CD14-positive monocyte (primary cell): ENCODE measurements at places on chromosomes 1 and 21. TPM values are rescaled to one million over a fixed set of nuclear protein-coding genes. Genes with fewer than 3 reads are reported as not detected.

DNA sequence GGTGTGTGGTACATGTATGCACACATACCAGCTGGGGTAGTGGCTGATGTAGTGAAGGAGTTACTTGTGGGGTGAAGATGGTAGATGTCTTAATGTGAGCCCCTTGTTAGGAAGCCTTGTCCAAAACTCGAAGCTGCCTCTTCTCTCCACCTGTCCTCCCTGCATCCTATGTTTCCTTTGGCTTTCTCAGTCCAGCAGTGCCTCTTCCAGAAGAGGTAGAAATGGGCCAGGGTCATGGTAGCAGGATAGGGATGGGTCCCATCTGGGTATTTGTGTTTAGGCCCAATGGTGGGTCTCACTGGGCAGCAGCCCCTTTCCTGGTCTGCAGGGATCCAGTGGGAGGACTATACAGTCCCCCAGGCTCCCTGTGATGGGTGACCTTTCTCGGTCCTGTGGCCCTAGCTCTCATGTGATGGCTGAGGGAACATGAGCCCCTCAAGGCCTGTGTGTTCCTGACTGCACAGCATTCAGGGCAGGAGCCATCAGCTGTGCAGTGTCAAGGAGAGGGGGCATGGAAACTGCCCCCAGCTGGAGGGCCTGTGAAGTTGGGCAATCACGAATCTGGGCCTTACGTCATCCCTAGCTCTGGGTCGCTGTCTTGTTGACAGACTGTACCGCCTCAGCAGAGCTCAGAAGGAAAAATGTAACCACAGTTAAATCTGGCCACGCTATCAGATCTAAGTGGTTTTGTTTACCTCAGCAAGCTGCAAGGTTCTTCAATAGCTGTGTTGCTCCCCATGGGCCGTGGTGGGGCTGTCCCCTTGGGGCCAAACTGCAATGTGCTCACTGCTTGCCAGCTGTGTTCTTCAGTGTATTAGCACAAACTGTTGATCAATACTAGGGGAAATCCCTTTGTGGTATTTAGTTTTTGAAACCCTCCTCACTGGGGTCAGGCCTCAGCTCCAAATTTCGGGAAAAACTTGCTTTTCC, 82.7 kb downstream of the NOS1AP start:
- DNase-seq, result no peak

GRCh38 chr1:30242722-30243457, 480.5 kb downstream of the MATN1 start:
- DNase-seq, result no peak

OR2T29 gene
- not detected for polyA plus RNA-seq

ZBED6 gene
- 1.00 TPM for polyA plus RNA-seq

SRGAP2B gene
- 11.0 and 25.5 TPM in 2 replicates for polyA plus RNA-seq

GRCh38 chr1:26545969-26546323, 16.4 kb downstream of the RPS6KA1 start:
- peak; percentile 42 for DNase-seq

DNA sequence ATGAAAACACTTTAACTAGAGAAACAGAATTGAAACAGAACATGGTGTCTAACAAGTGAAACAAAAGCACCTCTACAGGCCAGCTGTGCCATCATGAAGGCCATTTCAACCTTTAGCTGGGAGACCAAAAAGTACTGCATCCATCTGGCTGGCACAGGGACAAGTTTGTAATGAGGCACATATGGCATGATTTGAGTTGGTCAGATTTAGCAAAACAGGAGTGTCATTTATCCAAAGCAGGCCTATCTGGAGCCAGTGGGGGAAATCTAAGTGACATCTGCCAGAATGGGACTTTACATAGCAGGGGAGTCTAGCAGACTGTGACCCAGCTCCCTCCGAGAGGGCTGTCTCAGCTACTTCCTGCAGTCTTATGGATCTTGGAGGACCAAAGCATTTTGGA, 51.9 kb downstream of the DNTTIP2 start:
- DNase-seq, result no peak

DNA sequence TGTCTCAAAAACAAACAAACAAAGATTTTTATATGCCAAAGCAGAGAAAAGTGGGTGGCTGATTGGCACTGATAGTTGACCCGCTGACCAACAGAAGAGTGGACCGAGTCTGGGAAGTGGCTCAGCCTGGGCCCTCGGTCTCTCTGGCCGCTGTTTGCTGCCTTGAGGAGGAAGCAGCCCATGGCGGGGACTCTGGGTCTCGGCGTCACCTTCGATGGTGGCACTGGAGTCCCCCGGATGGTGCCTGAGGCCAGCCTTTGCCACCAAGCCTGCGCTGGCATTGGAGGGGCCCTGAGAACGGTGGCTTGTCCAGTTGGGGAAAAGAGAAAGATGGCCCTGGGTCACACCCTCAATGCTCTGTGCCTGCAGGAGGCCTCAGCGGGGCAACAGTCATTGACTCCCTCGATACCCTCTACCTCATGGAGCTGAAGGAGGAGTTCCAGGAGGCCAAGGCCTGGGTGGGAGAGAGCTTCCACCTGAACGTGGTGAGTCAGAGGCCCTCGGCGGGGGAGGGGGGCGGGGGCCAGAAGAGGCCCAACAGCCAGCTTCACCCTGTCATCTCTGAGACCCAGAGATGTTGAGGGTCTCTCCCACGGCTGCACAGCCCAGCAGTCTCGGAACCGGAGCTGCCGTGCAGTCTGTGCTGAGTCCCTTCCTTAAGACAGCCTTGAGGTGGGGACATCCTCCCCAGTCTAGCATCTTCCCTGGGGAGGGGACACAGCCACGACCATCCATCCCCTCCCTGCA, 53.5 kb upstream of the SELENON start:
- no peak for DNase-seq

CLEC20A gene
- not detected in 2 replicates for polyA plus RNA-seq

DNA sequence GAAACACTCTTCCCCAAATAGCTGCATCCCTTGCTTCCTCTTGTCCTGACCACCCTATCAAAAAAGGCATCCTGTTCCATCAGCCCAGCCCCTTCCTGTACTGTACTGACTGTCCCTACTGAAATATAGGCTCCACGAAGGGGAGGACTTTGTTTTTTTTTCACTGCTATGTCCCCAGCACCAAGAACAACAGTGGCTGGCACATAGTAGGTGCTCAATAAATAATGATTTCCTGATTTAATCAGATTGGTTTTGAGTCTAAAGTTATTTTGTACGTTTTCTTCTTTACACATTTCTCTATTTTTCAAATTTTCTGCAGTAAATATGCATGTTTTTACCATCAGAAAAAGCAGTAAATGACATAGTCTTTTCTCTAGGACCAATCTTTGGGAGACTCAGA, 73.9 kb downstream of the CD58 start:
- no peak for DNase-seq

DNA sequence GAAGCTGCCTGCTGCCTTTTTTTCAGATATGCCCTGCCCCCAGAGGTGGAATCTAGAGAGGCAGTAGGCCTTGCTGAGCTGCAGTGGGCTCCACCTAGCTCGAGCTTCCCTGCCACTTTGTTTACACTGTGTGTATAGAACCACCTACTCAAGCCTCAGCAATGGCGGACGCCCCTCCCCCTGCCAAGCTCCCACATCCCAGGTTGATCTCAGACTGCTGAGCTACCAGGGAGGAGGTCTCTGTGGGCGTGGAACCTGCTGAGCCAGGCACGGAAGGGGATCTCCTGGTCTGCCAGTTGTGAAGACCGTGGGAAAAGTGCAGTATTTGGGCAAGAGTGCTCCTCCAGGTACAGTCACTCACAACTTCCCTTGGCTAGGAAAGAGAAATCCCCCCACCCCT, 65.1 kb downstream of the MSH4 start:
- no peak for DNase-seq

- DNase-seq, result no peak
Observed at GRCh38 chr1:229111703-229112319, 159.1 kb upstream of the RAB4A start.

DNA sequence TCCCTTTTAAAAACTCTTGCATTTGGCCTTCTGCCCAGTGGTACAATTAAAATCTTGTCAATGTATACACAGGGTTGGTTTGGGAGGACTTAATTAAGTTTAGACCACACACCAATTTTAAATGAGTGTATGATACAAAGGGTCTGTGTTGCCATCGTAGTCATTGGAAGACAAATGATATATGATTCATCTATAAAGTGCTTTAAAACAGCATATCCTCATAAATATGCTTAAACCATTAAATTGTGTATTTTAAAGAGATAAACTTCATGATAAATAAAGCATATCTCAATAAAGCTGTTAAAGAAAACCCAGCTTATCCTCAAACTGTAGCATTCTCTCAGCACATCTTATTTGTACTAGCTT, 69.5 kb downstream of the LUZP1 start:
- DNase-seq, result no peak

GBP6 gene
- polyA plus RNA-seq, result not detected

BTBD19 gene
- polyA plus RNA-seq, result 0.73 TPM

GRCh38 chr1:52613636-52614373, 11.6 kb downstream of the GPX7 start:
- no peak for DNase-seq

DNA sequence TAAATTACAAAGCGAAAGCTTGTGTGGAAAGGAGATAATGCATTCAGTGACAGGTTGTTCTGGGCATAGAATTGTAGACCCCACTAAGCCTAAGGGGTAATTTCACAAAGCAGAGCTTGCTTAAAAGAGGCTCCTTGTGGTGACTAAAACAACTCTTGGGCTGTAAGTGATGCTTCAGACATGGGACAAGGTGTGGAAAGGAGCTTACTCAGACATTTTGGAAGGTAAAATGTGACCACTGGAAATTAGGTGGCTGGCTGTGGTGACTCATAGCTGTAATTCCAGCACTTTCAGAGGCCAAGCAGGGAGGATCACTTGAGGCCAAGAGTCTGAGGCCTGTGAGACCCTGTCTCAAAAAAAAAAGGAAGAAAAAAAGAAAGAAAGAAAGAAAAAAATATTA, 51.1 kb upstream of the LRRC8C start:
- DNase-seq, result no peak

DNA sequence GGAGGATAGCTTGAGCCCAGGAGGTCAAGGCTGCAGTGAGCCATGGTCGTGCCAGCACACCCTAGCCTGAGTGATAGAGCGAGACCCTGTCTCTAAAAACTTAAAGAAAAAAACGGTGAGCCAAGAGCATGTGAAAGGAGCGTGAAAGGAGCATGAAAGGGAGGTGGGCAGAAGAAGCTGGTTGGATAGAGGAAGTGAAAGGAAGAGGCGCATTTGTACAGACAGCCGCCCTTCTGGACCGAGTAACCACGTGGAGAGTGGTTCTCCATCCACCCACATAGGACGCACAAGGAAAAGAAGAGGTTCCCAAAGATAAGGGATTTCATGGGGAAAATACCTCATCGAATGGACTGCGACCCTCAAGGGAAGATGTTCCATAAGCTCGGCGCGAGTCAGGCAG, 60.4 kb upstream of the IFNAR2 start:
- peak; percentile 5 for DNase-seq

GRCh38 chr21:34984356-34985058, 64.6 kb downstream of the RUNX1 start:
- no peak for DNase-seq

DNA sequence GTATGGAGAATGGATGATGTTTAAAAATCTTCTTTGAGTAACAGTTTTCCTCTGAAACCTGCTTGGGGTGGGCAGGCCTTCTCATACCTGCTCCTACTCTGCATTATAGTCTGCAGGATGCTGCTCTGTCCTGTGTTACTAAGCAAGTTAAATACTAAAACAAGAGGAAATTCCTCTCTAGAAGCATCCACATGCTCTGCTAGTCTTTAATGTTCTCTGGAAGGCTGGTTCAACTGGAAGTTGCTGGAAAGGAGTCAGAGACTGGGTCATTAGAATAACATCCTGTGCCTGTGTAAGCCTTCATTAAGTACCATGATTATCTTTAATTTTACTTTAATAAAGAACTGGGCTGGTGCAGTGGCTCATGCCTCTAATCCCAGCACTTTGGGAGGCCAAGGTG, 5.8 kb downstream of the SELP start:
- no peak for DNase-seq

FAM131C gene
- polyA plus RNA-seq, result not detected

TNFRSF18 gene
- polyA plus RNA-seq, result not detected

DNA sequence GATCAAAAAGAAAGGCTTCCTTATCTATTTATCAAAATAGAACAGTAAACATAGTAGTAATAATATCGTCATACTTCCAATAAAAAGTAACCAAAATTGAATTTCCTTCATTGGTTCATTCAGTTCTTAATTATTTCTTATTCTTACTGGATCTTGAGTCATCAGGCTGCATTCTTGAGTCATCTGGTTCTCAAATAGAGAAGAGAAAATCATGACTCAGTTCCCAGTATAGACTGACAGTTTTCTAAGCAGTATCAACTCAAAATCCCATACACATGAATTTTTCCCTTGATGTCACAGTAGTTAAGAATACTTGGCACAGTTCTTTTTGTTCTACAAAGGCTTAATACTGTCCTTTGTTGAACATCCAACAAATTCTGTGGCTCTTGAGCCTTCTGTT, 626.9 kb upstream of the ADGRL4 start:
- no peak for DNase-seq

SAMD11 gene
- polyA plus RNA-seq, result not detected

- no peak for DNase-seq
Observed at GRCh38 chr1:108813326-108813725, 43.6 kb downstream of the AKNAD1 start.

- DNase-seq, result peak; percentile 11
Observed at GRCh38 chr1:52767596-52768280, 41.5 kb downstream of the ZYG11B start.

GCSAML gene
- not detected in 2 replicates for polyA plus RNA-seq

DNA sequence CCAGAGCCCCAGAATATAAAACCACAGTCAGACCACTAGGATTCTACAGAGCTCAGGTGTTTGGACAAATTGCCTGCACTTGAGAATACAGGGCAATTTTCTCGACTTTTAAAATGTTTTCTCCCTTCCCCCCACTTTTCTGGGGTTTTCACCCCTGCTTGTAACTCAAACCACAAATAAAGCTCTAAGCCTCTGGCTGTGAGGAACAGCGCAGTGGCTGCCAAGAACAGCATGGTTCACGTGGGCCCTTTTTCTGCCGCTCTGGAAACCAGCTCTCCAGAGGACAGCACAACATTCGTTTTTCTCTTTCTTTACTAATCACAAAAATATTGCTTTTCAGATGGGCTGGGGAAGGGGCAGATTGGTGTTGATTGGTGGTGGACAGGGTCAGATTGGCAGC, 102.2 kb upstream of the JUN start:
- DNase-seq, result no peak

DNA sequence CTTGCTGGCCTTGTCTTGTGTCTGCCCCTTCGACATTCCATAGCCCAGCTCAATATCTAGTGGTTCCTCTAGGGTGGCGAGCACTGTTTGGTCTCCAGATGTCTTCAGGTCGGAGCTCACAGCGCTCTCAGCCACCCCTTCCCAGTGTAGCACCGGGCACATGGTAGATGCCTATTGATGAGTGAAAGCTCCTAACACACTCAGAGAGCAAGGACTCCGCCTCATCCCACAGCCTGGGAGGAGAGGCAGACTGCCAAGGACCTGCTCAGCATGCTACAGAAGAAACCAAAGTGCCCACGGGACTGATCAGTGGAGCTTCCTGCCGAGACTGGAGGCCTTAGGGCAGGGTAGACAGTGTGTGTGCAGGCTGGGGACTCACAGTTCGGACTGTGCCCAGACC, 10.9 kb downstream of the PCSK9 start:
- no peak for DNase-seq

GRCh38 chr1:30411206-30411605, 312.2 kb downstream of the MATN1 start:
- DNase-seq, result no peak

RGS13 gene
- polyA plus RNA-seq, result not detected in 2 replicates

GRCh38 chr21:41979751-41980369, 26.0 kb upstream of the C2CD2 start:
- DNase-seq, result no peak

- no peak for DNase-seq
Observed at GRCh38 chr21:23247334-23247733, 2249.1 kb downstream of the NCAM2 start.
